ENCODE measurements at places on chromosomes 11 and 22. TPM values are rescaled to one million over a fixed set of nuclear protein-coding genes. Genes with fewer than 3 reads are reported as not detected.
A peak's percentile ranks its signal among the peaks of the same experiment; 100 is the strongest.

Gene FDX1
- total RNA-seq, result 11.0 TPM

Gene OR4X1
- total RNA-seq, result not detected

DNA sequence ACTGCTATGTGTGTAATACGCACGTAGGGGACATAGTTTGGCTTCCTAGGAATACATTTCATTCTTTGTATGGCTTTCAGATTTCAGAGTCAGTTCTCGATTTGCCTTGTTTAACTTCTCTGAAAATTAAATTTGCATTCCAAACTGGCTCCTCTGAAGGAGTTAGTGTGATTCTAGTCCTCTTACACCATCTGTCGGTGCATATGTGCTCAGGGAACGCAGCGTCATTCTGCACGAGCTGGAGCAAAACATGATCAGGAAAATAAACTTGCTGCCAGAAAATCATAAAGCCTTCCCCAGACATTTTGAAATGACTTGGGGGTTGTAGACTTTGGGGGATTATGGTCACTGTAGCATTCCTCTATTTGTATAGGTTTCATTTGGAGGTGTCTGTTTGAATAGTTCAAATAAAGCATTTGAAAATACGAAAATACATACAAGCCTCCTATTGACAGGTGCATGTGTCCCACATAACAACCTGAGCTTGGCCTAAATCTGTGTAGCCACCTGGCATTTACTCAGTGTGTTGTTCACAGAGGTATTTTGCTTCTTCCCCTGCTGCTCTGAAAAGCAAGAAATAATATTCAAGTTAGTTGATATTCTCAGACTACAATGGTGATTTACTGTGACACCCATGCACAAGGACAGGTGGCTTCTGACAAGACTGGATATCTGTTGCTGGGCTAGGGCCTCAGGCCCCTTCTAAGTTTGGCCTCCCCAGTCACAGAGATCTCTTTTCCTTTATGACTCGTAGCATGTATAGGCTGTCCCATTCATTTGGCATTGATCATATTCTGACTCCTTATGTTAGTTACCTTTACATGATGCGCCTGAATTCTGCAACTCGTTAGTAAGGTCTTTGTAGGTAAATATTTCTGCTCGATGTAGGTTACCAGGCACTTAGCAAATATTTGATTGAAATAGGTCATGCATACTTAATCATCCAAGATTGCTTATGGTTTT is 81.6 kb upstream of the SORL1-AS1 start:
- peak overlapping the region; percentile 81 for H3K27ac ChIP-seq
- peaks cover 95% of the 10 kb centered on the region for H3K36me3 ChIP-seq
- H3K4me1 ChIP-seq, result peaks cover 61% of the 10 kb centered on the region
- DNase-seq, result no peak
- no peak overlapping the region for H3K4me3 ChIP-seq

DNA sequence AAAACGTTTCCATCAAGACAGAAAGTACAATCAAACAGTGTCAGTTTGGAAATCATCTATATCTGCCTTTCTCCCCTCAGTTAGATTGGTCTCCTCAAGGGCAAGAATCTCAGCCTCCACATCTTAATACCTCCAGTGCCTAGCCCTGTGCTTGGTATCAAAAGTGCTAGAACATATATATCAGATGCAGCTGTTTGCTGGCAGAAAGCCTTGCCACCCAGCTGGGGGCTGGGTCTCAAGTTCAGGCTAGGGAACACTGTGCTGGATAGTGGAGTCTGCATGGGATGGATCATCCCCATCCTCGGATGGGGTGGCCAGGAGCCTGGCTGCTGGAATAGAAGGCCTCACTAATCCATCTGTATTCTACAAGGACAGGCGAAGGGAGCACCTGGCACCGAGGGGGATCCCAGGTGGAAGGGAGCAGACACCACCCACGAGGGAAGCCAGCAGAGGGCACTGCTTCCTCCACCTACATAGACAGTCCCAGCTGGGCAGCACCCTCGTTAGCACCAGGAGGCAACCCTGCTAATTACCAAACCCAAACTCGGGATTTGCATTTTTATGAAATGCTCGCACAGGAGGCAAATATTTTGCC is 602.2 kb downstream of the BUD13 start:
- H3K4me3 ChIP-seq, result no peak overlapping the region
- no peaks in the 10 kb centered on the region for H3K4me1 ChIP-seq
- H3K36me3 ChIP-seq, result no peaks in the 10 kb centered on the region
- no peak overlapping the region for H3K27ac ChIP-seq
- peaks cover 45% of the 10 kb centered on the region for H3K27me3 ChIP-seq

GRCh38 chr11:86046116-86046515 is 22.8 kb downstream of the PICALM start:
- no peak for DNase-seq
- H3K4me3 ChIP-seq, result peak overlapping the region; percentile 11
- no peaks in the 10 kb centered on the region for H3K27me3 ChIP-seq
- no peaks in the 10 kb centered on the region for H3K36me3 ChIP-seq
- H3K4me1 ChIP-seq, result peaks cover 43% of the 10 kb centered on the region
- H3K27ac ChIP-seq, result peak overlapping the region; percentile 35

GRCh38 chr11:33015621-33016551 is at the start of gene DEPDC7:
DEPDC7 (plus strand) TSS chr11:33015878; CDS start chr11:33015956, 78 bp downstream.
- H3K27me3 ChIP-seq, result peaks cover 1% of the 10 kb centered on the region
- peaks cover 60% of the 10 kb centered on the region for H3K4me1 ChIP-seq
- H3K4me3 ChIP-seq, result peak within 1 kb of the TSS; percentile 90
- peak; percentile 84 for DNase-seq

- H3K4me3 ChIP-seq, result no peak overlapping the region
Measured at GRCh38 chr11:44989831-44990566, 39.3 kb upstream of the TP53I11 start.

DNA sequence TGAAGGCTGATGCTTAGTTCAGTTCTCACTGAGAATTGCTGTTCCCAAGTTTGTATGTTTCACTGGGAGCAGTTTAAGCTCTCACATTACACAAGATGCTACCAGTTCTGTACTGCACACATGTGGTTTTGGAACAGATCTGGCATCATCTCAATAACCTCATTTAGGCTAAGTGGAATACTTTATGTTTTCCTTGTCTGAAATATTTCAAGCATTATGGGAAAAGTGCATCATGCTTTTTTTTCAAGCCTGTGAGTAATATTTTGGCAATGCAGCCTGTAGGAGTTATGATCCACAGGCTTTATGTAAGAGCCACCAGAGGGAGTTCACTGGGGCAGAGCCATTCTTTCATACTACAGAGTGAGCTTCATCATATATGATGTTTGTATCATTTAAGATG is 141.5 kb downstream of the OR4C45 start:
- DNase-seq, result no peak
- no peak overlapping the region for H3K4me3 ChIP-seq

- no peak for DNase-seq
- H3K4me3 ChIP-seq, result no peak overlapping the region
- no peaks in the 10 kb centered on the region for H3K36me3 ChIP-seq
- H3K4me1 ChIP-seq, result peaks cover 30% of the 10 kb centered on the region
- H3K27ac ChIP-seq, result no peak overlapping the region
Measured at GRCh38 chr22:29762263-29762662, 4.5 kb downstream of the ZMAT5 start.

- H3K4me1 ChIP-seq, result no peaks in the 10 kb centered on the region
- DNase-seq, result no peak
- no peaks in the 10 kb centered on the region for H3K36me3 ChIP-seq
- no peak overlapping the region for H3K27ac ChIP-seq
Measured at GRCh38 chr11:29452146-29452545, 564.7 kb downstream of the KCNA4 start.
